ENCODE measurements at places on chromosomes 2 and 18.

DNA sequence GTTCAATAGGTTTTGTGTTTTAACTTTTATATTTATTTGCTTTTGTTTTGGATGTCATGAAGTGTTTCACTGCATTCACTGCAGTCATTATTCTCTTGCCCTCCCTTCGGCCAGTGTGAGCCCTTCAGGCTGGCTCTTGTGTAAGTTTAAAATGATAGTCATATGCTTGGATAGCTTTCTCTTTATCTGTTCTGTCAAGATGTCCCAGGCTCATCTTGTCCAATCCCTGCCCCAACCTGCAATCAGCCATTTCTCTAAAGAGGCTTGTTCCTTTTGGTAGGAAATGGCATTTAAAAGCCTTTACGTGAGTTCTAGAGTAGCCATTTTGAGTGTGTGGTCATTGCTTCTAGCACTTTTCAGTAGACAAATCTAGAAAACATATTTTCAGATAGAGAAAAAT is 238.0 kb upstream of the SLC39A10 start:
- no peak for DNase-seq

DNA sequence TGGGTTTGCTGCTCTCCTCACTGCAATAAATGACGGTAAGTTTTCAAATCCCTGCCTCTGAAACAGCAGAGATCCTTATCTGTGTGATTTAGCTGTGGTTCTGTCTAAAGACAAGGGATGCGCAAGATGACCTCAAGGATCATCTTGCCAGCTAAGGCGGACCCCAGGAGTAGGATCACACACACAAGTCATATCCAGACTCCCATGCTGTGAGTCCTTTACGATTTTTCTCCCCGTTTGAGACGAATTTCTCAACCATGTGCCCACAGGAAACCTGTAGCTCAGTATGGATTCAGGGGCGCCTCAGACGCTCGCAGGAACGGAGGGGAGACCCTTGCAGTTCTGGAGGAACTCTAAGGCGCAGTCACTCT is 11.1 kb upstream of the DCTN1 start:
- DNase-seq, result no peak

GRCh38 chr2:101120124-101120996 is 30.8 kb downstream of the TBC1D8 start:
- no peak for DNase-seq

- no peak for DNase-seq
Measured at GRCh38 chr18:76391038-76391437, 104.0 kb downstream of the ZNF516 start.

Data from cortex of kidney (tissue), 1 donor.